Left lobe of liver (tissue), 2 donors: ENCODE measurements at places on chromosomes 4 and X. TPM values are rescaled to one million over a fixed set of nuclear protein-coding genes. Genes with fewer than 3 reads are reported as not detected.

The MTTP gene
- 103 TPM for total RNA-seq

GRCh38 chrX:134747006-134747405, 88.7 kb upstream of the PLAC1 start:
- no peak for DNase-seq

DNA sequence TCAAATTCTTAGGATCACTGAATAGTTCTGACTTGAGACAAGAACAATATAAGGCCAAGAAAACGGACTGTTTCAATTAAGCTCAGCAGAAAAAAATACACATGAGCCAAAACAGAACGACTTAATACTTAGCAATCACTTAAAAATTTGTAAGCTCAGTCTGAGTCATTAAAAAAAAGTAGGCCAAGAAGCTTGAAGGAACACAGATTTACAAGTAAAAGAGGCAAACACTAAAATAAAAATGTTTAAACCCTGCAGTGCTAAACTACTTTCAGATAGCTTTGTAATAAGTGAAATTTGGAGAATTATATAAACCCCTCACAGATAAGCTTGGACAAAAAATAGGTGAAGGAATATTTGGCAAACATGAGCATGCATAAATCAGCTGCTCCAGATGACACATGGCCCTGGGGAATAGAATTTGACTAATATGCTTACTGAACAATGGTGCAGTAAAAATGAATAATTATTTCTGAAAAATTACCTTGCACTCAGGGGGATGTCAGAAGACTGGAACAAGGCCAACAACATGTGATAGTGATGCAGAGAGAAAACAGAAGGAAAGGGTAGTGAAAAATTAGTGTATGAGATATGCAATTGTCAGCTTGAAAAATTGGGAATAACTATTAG, 49.6 kb downstream of the LNX1 start:
- DNase-seq: no peak

- DNase-seq: no peak
These were observed 23.4 kb upstream of the SLC10A7 start for GRCh38 chr4:146545102-146545501.
